ENCODE measurements at places on chromosomes 5 and 9.

GRCh38 chr5:124317451-124317850, 429.0 kb downstream of the ZNF608 start:
- DNase-seq = no peak

DNA sequence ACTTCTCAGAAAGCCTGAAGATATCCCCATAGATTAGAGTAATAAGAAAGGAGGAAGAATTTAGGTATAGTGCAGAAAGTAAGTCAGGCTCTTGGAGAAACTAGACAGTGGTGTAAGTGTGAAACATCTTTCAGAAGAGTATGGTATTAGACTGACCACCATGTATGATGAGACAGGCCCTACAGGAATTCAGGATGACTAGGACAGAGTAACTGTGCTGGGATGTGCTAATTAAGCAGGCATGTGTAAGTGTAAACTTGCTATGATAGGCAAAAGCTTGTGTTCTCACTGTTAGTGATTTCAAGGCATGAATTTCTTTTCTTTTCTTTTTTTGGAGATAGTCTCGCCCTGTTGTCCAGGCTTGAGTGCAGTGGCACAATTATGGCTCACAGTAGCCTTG, 70.8 kb downstream of the RAB24 start:
- no peak for DNase-seq

- DNase-seq = no peak
These were observed 700.5 kb upstream of the ZNF608 start for GRCh38 chr5:125446986-125447385.

DNA sequence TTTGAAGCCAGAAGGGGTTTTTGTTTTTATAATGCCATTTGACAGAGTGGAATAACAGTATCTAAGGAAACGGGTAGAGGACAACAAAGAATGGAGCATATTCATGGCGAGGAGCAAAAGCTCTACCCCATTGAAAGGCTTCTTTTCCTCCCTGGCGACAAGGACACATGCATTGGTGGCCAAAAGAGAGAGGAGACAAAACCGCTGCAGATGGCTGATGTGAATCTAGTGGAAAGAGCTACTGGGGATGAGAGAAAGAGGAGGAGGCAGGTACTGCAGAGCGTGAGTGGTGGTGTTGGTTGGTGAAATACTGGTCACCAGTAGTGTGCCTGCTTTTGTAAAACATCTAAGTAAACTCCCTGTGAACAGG, 491 bp downstream of the APC start:
- DNase-seq = no peak

DNA sequence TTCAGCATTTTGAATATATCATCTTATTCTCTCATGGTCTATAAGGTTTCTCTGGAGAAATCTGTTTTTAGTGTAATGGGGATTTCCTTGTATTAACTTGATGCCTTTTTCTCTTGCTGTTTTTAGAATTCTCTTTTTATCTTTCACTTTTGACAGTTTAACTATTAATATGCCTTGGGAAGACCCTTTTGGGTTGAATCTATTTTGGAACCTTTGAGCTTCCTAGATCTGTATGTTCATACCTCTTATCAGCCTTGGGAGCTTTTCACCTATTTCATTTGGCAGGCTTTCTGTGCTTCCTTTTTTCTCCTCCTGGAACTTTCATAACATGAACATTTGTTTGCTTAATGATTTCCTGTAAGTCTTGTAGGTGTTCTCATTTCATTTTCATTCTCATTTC, 22.2 kb downstream of the RCL1 start:
- no peak for DNase-seq

DNA sequence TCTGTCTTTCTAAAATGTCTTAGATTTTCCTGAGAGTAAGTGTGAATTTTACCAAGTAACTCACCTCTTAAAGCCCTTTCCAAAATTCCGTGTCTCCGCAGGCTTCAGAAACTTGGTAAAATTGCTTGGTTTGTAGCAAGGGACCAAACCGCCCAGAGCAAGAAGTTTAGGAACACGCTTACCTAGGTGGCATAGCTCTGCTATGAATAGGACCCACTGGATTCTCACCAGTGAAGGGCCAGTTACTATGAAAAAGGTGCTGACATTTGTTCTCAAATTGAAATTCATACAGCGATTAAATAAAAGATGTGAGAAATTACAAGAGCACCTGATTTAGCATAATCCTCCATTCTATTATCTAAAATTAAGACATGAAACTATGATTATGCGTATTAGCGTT, 6.7 kb downstream of the NME5 start:
- DNase-seq = no peak

DNA sequence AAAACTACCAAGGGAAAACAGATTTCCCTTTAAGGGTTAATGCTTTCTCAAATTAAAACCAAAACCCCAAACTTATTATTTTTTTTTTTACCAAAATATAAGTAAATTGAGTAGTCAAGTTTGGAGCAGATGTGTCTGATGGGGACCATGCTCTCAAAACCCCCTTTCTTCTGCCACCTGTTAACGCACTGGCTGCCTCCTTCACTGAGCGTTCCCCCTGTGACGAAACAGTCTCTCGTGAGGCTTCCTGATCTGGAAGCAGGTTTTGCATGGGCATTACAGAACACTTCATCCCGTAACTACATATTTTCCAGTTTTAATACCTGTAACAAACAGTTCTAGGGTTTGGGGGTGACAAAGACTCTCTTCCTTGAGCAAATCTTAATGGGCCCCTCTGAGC, 59.4 kb downstream of the ANKH start:
- no peak for DNase-seq
